SJCRH30 (cell line): ENCODE measurements at places on chromosomes 1 and 21. TPM values are rescaled to one million over a fixed set of nuclear protein-coding genes. Genes with fewer than 3 reads are reported as not detected.

NUP210L gene
- 0.04 TPM in 1 of 2 replicates, not detected in the other for total RNA-seq

ATP1A4 gene
- total RNA-seq = not detected in 2 replicates

SELP gene
- not detected in 2 replicates for total RNA-seq

KCNA3 gene
- total RNA-seq = not detected in 2 replicates

PBX1 gene
- total RNA-seq = 39.0 and 39.1 TPM in 2 replicates

C1orf167 gene
- not detected in 2 replicates for total RNA-seq

RXFP4 gene
- total RNA-seq = 0.08 TPM in 1 of 2 replicates, not detected in the other

GJA9 gene
- not detected in 2 replicates for total RNA-seq

CAPN8 gene
- total RNA-seq = not detected in 2 replicates

GRCh38 chr1:1326075-1326605 is 1.5 kb downstream of the CPTP start:
- no peak for DNase-seq
- H3K27me3 ChIP-seq = no peaks in the 10 kb centered on the region
- H3K4me1 ChIP-seq = peaks cover 14% of the 10 kb centered on the region; the same call in 1 of the 2 replicates
- H3K36me3 ChIP-seq = no peaks in the 10 kb centered on the region; the same call in 1 of the 2 replicates
- no peak overlapping the region for H3K4me3 ChIP-seq

GRCh38 chr21:15729346-15729673 is 472 bp upstream of the USP25 start:
- H3K4me1 ChIP-seq = peaks cover 9% of the 10 kb centered on the region
- peak overlapping the region; percentile 97 for H3K4me3 ChIP-seq
- H3K36me3 ChIP-seq = no peaks in the 10 kb centered on the region
- no peak overlapping the region; the same call in 1 of the 2 replicates for H3K27ac ChIP-seq
- DNase-seq = no peak
- no peaks in the 10 kb centered on the region for H3K27me3 ChIP-seq

GRCh38 chr1:234309598-234310459 is 63.4 kb upstream of the COA6 start:
- H3K36me3 ChIP-seq = no peaks in the 10 kb centered on the region
- H3K4me3 ChIP-seq = no peak overlapping the region
- no peaks in the 10 kb centered on the region for H3K4me1 ChIP-seq
- peak; percentile 46 for DNase-seq
- H3K27me3 ChIP-seq = 0 out of 2 replicates have a peak, but pooled peaks cover 3% of the 10 kb centered on the region

DNA sequence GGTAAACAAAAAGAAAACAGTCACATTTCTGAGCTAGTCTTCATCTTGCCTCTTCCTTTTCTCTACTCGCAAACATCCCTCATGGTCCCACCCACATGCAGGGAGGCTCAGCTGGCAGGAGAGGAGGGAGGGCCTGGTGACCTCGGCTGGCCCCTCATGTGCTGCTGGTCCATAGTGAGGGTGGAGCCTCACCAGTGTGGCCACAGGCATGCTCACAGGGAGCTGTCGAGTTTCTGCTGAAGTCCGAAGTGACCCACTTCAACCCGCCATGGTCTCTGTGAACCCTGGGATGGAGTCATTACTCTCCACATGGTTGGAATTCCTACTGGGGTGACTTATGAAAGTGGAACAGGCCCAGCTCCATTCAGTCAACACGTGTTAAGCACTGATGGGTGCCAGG is 253.4 kb downstream of the RHOU start:
- no peaks in the 10 kb centered on the region for H3K27me3 ChIP-seq
- no peak for DNase-seq
- H3K4me1 ChIP-seq = peaks cover 13% of the 10 kb centered on the region; the same call in 1 of the 2 replicates

- H3K27me3 ChIP-seq = peaks cover 8% of the 10 kb centered on the region; the same call in 1 of the 2 replicates
- DNase-seq = no peak
- H3K36me3 ChIP-seq = no peaks in the 10 kb centered on the region
- H3K4me3 ChIP-seq = no peak overlapping the region
- no peak overlapping the region for H3K27ac ChIP-seq
Measured at GRCh38 chr1:18739897-18740296, 109.3 kb downstream of the PAX7 start.

GRCh38 chr1:63794939-63795378 is 21.1 kb downstream of the ROR1 start:
- H3K4me3 ChIP-seq = no peak overlapping the region
- H3K27ac ChIP-seq = no peak overlapping the region
- peak; percentile 21 for DNase-seq
- H3K4me1 ChIP-seq = no peaks in the 10 kb centered on the region
- no peaks in the 10 kb centered on the region for H3K36me3 ChIP-seq

DNA sequence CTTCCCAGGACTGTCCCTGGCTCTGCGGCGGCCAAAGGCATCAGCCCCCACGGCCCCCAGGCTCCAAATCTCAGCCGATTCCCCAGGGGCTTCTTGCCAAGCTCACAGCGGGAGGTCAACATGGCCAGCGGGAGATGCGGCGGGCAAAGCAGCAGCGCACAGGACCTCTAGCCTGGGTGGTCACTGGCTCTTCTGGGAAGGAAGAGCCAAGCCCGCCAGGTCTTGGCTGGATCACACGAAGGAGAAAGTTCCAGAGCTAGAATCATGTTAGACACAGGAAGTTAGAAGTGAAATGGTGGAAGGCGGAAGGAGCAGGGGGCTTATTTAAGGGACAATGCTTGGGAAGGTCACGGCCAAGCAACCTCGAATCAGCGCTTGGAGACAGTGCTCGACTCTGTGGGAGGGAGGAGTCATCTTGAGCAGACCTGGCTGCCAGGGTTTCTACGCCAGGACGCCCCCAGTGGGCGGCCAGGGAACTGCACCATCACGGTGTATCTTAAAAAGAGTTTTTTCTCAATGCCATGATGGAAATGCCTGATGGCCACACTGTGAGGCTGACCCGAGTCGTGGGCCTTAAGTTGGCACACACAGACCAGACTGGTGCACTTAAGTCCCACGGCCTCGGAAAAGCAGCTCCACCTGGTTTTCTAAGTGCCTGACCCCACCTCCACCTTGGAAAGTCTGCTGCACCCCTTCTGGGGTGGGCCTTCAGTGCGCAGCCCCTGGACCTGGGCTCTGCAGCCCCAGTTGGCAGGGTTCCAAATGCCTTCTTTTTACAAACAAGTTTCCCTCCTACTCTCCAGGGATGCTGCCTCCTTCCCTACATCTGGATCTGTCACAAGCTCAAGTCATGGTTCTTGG is 29.3 kb downstream of the SLC66A1 start:
- H3K36me3 ChIP-seq = peaks cover 12% of the 10 kb centered on the region
- no peaks in the 10 kb centered on the region for H3K4me1 ChIP-seq
- H3K27me3 ChIP-seq = no peaks in the 10 kb centered on the region
- DNase-seq = peak; percentile 80
- H3K27ac ChIP-seq = no peak overlapping the region

DNA sequence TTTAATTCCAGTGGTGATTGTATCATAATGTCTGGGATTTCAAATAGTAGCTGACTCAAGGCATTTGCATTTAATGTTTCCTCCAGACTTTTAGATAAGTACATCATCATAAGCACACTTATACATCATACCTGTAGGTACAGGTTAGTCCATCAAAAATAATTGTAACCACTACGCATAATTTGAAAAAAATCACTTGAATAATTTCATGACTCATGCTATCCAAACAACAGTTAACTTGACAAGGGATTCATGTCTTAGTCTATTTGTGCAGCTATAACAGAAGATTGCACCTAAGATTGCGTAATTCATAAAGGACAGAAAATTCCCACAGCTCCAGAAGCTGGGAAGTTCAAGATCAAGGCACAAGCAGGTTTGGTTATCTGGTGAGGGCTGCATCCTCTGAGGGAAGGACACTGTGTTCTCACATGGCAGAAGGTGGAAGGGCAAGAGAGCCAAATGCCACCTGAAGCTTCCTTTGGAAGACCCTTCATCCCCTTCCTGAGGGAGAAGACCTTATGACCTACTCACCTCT is 801.7 kb upstream of the BRINP3 start:
- H3K27ac ChIP-seq = no peak overlapping the region
- H3K4me1 ChIP-seq = no peaks in the 10 kb centered on the region
- no peaks in the 10 kb centered on the region for H3K27me3 ChIP-seq
- no peaks in the 10 kb centered on the region for H3K36me3 ChIP-seq
- no peak for DNase-seq

GRCh38 chr1:240136402-240136801 is 44.7 kb downstream of the FMN2 start:
- no peaks in the 10 kb centered on the region for H3K27me3 ChIP-seq
- H3K36me3 ChIP-seq = no peaks in the 10 kb centered on the region
- no peak overlapping the region for H3K27ac ChIP-seq
- H3K4me3 ChIP-seq = no peak overlapping the region
- DNase-seq = no peak

GRCh38 chr1:14611792-14612191 is 13.3 kb downstream of the KAZN start:
- no peaks in the 10 kb centered on the region for H3K4me1 ChIP-seq
- H3K27ac ChIP-seq = no peak overlapping the region
- DNase-seq = no peak
- H3K4me3 ChIP-seq = no peak overlapping the region
- no peaks in the 10 kb centered on the region for H3K36me3 ChIP-seq
- H3K27me3 ChIP-seq = peaks cover 12% of the 10 kb centered on the region

GRCh38 chr1:50700214-50700613 is 259.9 kb downstream of the FAF1 start:
- H3K27me3 ChIP-seq = no peaks in the 10 kb centered on the region
- H3K4me3 ChIP-seq = no peak overlapping the region
- H3K4me1 ChIP-seq = peaks cover 15% of the 10 kb centered on the region
- H3K27ac ChIP-seq = no peak overlapping the region
- DNase-seq = no peak
- H3K36me3 ChIP-seq = no peaks in the 10 kb centered on the region; the same call in 1 of the 2 replicates

DNA sequence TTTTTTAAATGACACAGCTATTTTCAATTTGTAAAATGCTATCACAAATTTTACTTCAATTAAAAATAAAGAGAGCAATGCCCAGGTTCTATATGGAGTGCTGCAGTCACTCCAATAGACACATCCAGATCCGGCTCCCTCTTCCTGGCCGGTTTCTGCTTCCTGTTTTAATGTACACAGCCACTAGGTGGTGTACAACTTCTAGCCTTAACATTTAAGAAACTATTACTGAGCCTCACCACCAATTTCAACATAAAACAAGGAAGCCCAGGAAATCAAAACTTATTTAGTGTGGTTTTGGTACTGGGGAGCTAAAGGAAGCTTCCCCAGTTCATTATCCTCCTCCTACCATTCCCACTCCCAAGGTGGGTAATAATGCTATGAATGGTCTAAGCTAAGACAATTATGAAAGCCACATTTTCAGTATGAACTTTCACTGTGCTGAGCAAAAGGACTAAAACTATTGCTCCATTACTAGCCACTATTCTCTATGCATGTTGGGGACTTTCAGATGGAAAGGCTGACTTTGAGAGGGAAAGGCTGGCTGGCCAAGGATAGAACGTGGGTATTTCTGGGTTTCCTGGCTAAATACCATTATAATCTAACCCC is 25.5 kb upstream of the MTMR11 start:
- H3K36me3 ChIP-seq = peaks cover 45% of the 10 kb centered on the region
- no peak overlapping the region for H3K4me3 ChIP-seq

GRCh38 chr1:172640111-172640510 is 18.8 kb upstream of the FASLG start:
- H3K4me3 ChIP-seq = no peak overlapping the region
- H3K36me3 ChIP-seq = no peaks in the 10 kb centered on the region
- no peak overlapping the region for H3K27ac ChIP-seq
- no peaks in the 10 kb centered on the region for H3K27me3 ChIP-seq
- H3K4me1 ChIP-seq = peaks cover 25% of the 10 kb centered on the region

DNA sequence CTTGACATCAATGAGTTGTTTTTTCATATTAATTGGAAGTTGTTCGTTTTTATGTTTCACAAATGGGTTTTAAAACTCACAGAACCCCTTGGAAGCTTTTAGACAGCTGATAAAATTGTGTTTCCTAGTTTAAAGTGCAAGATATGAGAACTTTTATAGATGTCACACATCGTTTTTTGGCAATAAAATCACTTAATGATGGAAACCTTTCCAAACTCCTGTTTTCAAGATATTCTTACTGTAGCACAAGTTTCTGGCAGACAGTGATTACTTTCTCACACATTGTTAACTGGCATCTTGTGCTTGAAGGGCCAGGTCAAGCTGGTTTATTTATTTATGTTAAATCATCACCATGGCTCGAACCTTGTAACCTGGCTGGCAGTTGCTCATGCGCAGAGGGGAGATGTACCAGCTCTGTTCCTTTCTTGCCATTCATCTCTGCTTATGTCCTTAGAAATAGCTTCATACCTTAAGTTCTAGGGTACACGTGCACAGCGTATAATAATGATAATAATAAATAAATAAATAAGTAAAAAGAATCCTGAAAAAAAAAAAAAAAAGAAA is 10.2 kb upstream of the RCAN1 start:
- no peak overlapping the region for H3K4me3 ChIP-seq
- no peaks in the 10 kb centered on the region for H3K4me1 ChIP-seq
- H3K36me3 ChIP-seq = no peaks in the 10 kb centered on the region
- no peaks in the 10 kb centered on the region for H3K27me3 ChIP-seq

GRCh38 chr1:96978444-96978843 is 256.9 kb downstream of the PTBP2 start:
- H3K27me3 ChIP-seq = no peaks in the 10 kb centered on the region
- no peaks in the 10 kb centered on the region for H3K36me3 ChIP-seq
- H3K4me3 ChIP-seq = no peak overlapping the region
- H3K4me1 ChIP-seq = no peaks in the 10 kb centered on the region; the same call in 1 of the 2 replicates

- H3K4me1 ChIP-seq = no peaks in the 10 kb centered on the region
Measured at GRCh38 chr1:111218701-111219556, 8.6 kb upstream of the CHI3L2 start.

DNA sequence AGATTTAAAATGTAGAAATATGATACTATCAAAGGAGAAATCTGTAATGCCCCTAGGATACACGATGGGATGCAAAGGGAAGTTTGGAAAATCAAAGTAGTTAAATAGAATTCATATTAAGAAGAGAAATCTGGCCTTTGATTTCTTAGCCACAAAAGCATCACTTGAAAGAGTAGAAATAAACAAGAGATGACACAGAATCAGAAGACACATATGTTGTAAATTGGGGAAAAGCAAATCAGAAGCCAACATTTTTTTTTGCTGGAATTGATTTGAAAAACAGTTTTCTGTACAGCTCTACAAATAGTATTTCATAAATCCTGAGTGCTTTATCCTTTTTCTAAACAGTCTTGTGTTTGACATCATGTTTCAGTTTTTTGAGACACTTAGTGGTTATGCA is 12.4 kb upstream of the TNFSF18 start:
- H3K27me3 ChIP-seq = no peaks in the 10 kb centered on the region
- no peaks in the 10 kb centered on the region for H3K36me3 ChIP-seq
- H3K4me3 ChIP-seq = no peak overlapping the region
- no peak for DNase-seq
- H3K27ac ChIP-seq = no peak overlapping the region
- H3K4me1 ChIP-seq = peaks cover 12% of the 10 kb centered on the region
